Articular chondrocyte of knee joint (primary cell): ENCODE measurements at places on chromosomes 7 and 10. TPM values are rescaled to one million over a fixed set of nuclear protein-coding genes. Genes with fewer than 3 reads are reported as not detected.

The OR6B1 gene
- total RNA-seq: not detected in 2 replicates

The WDR86 gene
- total RNA-seq: 6.1 and 9.0 TPM in 2 replicates

The SLC35G1 gene
- 12.5 and 13.3 TPM in 2 replicates for total RNA-seq

The PNLIPRP3 gene
- total RNA-seq: not detected in 2 replicates

The NACAD gene
- total RNA-seq: 1.9 and 2.5 TPM in 2 replicates

The NUDT5 gene
- 63.3 and 75.4 TPM in 2 replicates for total RNA-seq

The LRRD1 gene
- 0.43 and 0.65 TPM in 2 replicates for total RNA-seq

The VSTM4 gene
- 17.8 and 20.1 TPM in 2 replicates for total RNA-seq

The GGCT gene
- total RNA-seq: 21.5 and 24.0 TPM in 2 replicates

The SFTPA2 gene
- total RNA-seq: not detected in 2 replicates

The PRLHR gene
- total RNA-seq: not detected in 2 replicates

The NYAP1 gene
- total RNA-seq: 1.1 and 1.8 TPM in 2 replicates

The GPR22 gene
- not detected in 2 replicates for total RNA-seq

The MACROH2A2 gene
- 12.9 and 15.3 TPM in 2 replicates for total RNA-seq

The DMBT1 gene
- total RNA-seq: 0.11 and 0.13 TPM in 2 replicates
